Sciatic nerve (tissue), 2 donors: ENCODE measurements at places on chromosomes 11 and 22. TPM values are rescaled to one million over a fixed set of nuclear protein-coding genes. Genes with fewer than 3 reads are reported as not detected.

DNA sequence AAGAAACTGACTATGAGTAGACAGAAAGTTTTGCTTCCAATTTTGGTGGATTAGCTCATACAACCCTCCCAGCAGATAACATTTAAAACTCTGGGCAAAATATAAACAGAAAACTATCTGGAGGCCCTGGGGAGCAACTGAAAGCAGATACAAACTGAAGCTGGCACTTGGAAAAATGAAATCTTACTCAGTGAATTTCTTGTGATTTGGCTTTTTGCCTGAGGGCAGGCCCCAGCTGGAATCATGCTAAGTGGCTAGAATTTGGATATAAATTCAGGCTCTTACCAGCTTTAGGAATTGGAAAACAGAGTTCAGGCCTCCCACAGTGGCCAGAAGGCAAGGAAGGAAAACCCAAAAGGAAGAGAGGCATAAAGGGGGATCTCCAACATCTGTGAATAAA is 85.8 kb downstream of the EFCAB6 start:
- no peak for DNase-seq

TEAD1 gene
- total RNA-seq = 141 TPM

ADM gene
- total RNA-seq = 92.4 TPM

GRCh38 chr22:22789233-22789921 is 98.2 kb upstream of the IGLL5 start:
- DNase-seq = no peak

DNA sequence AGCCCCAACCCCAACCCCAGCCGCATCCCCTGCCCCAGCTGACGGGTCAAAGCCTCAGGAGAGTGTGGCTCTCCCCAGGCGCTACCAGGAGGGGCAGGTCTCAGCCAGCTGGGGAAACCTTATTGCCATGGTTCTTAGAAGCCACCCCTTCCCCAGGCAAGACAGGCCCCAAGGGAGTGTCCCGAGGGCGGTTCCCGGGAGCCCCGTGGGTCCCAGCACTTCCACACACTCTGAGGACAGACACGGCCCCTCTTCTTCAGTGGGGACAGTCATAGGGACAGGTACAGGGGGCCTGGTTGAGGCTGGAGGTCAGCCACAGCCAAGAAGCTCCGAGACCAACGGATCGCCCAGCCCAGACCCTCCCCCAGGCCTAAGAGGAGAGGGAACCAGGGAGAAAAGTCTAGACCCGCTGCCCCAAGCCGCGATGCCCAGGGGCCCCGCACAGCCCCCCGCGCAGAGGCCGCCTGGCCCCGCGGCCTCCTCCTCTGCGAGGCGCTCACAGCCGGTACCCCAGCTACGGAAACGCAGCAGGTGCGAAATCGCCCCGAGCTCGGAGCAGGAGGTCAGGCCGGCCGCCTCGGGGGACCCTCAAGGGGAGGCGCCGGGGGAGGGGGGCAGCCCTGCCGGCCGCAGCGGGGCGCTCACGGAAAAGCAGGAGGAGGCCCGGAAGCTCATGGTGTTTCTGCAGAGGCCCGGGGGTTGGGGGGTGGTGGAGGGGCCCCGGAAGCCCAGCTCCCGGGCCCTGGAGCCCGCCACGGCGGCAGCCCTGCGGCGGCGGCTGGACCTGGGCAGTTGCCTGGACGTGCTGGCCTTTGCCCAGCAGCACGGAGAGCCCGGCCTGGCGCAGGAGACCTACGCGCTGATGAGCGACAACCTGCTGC is 2.6 kb downstream of the KLHDC7B start:
- no peak for DNase-seq

GRCh38 chr11:69244266-69244665 is 49.7 kb upstream of the MYEOV start:
- no peak for DNase-seq
